Activated T-cell treated with anti-CD3 and anti-CD28 coated beads, Interleukin-2, amount 50 U/mL, for 24 hours (primary cell): ENCODE measurements at places on chromosomes 7 and 10.

DNA sequence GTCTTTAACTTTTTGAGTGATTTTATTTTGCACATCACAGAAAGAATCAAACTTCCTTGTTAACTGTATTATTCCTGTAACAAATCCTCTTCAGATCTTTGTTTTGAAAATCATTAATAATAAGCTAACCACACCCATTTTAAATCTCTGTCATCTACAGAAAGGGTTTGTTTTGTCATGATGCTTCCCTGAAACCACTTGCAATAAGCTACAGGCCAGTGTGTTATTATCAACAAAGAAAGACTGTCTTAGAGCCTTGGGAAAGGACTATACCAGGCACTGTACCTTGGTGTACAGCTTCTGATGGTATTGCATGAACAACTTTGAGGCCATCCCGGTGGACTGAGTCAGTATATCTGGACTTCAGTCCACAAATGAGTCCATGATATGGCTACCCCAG, 145.3 kb upstream of the FAM3C start:
- H3K4me3 ChIP-seq, result no peak overlapping the region
- peaks cover 38% of the 10 kb centered on the region for H3K4me1 ChIP-seq
- H3K27ac ChIP-seq, result no peak overlapping the region
- no peaks in the 10 kb centered on the region for H3K36me3 ChIP-seq

- no peak overlapping the region for H3K27ac ChIP-seq
- H3K4me1 ChIP-seq, result peaks cover 39% of the 10 kb centered on the region
- no peak overlapping the region for H3K4me3 ChIP-seq
- H3K36me3 ChIP-seq, result peaks cover 17% of the 10 kb centered on the region
Measured at GRCh38 chr7:2105917-2106316, 126.8 kb downstream of the MAD1L1 start.

- peaks cover 8% of the 10 kb centered on the region for H3K27me3 ChIP-seq
- H3K4me1 ChIP-seq, result no peaks in the 10 kb centered on the region
- no peaks in the 10 kb centered on the region for H3K36me3 ChIP-seq
- H3K4me3 ChIP-seq, result no peak overlapping the region
- DNase-seq, result no peak
Measured at GRCh38 chr10:120415709-120416330, 41.2 kb upstream of the PLPP4 start.

DNA sequence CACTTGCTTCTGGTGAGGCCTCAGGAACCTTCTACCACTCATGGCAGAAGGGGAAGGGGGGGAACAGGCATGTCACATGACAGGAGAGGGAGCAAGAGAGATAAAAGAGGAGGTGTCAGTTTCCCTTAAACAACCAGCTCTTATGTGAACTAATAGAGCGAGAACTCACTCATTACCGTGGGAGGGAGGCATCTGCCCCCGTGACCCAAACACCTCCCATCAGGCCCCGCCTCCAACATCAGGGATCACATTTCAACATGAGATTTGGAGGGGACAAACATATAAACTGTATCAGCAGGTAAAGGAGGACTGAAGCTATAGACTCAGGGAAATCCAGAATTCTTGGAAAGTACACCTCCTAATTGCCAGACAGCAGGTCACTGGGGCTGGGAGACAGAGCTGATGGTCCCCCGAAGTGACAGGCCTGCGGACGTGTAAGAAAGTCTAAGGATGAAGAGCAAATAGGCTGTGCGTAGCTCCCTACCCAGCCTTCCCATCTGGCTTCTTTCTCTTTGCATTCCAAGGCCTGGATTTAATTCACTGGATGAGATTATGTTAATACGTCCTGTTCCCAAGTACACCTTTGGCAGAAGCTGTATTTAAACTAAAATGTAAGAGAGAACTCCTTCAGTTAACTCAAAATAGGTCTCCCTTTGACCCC, 186.7 kb upstream of the LYZL2 start:
- peaks cover 39% of the 10 kb centered on the region for H3K4me1 ChIP-seq
- H3K27ac ChIP-seq, result no peak overlapping the region
- no peak overlapping the region for H3K4me3 ChIP-seq
- H3K36me3 ChIP-seq, result no peaks in the 10 kb centered on the region
- no peaks in the 10 kb centered on the region for H3K27me3 ChIP-seq

- no peak overlapping the region for H3K4me3 ChIP-seq
- no peak for DNase-seq
- peaks cover 81% of the 10 kb centered on the region for H3K36me3 ChIP-seq
- H3K27me3 ChIP-seq, result no peaks in the 10 kb centered on the region
- peaks cover 17% of the 10 kb centered on the region for H3K4me1 ChIP-seq
- peak overlapping the region; percentile 23 for H3K27ac ChIP-seq
Measured at GRCh38 chr10:104026762-104027161, 58.9 kb downstream of the COL17A1 start.

DNA sequence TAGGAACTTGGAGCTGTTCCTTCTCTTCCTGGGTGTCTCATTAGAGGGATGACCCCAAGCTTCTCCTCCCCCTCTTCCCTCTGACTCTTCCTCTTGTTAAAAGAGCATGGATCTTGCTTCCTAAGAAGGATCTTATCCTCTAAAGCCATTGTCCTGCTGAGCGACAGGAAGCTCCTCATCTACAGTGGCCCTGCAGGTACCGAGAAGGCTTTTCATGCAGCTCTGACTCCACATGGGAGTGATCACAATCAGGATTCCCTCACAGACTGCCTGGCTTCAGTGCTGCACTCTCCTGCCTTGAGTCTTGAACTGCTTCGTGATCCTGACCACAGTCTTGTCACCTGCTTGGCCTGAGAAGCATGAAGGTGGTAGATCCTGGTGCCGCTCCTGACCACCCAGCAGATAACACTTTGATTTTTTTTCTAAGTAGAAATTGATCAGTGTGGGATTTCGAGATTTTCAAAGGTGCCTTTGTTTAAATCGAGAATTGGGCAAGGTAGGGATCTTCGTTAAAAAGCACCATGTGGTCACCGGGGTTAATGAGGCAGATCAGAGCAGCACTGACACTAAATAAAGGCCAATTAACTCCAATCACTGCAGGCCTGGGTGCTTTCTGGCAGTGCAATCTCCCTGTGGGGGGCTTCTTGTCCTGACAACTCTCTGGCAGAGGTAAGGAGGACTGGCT, 376.4 kb downstream of the NRG3 start:
- no peaks in the 10 kb centered on the region for H3K36me3 ChIP-seq
- H3K27ac ChIP-seq, result no peak overlapping the region
- no peaks in the 10 kb centered on the region for H3K4me1 ChIP-seq
- DNase-seq, result no peak
- no peaks in the 10 kb centered on the region for H3K27me3 ChIP-seq
